EH (cell line): ENCODE measurements at places on chromosomes 11 and 22.

DNA sequence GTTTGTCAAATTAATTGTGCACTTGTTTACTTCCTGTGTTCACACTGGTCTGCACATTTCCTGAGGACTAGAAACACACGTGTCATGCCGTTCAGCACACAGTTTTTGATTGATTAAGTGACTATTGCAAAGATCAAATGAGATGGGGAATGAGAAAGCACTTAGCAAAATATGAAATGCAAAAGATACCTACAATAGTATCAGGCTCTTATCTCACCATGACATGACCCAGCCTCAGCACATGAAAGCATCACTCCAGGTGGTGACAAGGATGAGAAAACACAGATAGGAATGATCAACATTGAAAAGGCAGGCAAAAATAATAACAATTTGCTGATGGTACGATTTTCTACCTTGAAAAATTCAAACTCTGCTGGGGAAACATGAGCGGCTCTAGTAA, 42.1 kb upstream of the TP53I11 start:
- DNase-seq: no peak

- DNase-seq: no peak
Measured at GRCh38 chr11:128156486-128156885, 430.9 kb downstream of the ETS1 start.

- no peak for DNase-seq
Measured at GRCh38 chr11:132639403-132639802, 892.9 kb downstream of the OPCML start.

GRCh38 chr11:98944461-98944860, 76.3 kb upstream of the CNTN5 start:
- DNase-seq: no peak

DNA sequence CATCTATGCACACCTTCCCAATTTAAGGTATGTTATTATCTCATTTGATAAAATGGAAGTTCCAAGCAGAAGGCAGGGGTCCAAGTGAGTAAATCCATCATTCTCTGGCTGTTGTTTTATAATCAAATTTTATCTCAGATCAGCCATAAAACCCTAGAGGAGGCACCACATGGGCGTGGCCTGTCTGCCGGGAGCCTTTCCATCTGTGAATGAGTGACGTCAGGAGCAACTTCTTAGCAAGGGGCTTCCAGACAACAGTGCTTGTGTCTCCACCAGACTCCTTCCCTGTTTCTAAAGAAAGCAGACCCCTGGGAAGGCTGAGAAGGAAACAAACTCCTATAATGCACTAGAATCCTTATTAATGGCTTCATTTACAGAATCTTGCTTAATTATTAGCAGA, 13.5 kb downstream of the SEZ6L start:
- DNase-seq: no peak

- no peak for DNase-seq
Measured at GRCh38 chr22:48205790-48206189, 1443.3 kb downstream of the TBC1D22A start.

GRCh38 chr11:68825571-68825970, 16.1 kb downstream of the CPT1A start:
- DNase-seq: peak; percentile 45

- DNase-seq: no peak
Measured at GRCh38 chr11:14144934-14145333, 182.4 kb downstream of the SPON1 start.

GRCh38 chr11:115927823-115928329, 423.7 kb upstream of the CADM1 start:
- DNase-seq: no peak

DNA sequence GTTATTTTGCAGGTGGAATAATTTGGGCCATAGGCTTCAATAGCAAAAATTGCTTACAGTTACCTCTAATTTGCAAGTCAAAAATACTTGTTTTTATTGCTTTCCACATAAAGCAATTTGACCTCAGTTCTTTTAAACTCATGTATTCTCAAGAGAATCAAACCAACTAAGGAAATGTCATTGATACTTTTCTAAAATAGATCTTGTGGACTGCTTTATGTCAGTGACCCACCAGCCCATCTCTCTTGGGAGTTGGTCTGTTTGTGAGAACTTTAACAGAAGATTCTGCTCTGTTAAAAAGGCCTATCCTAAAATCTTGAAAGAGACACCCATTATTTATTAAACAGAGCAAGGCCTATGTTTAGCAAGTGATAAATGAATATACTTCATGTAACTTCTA, 75.2 kb downstream of the DDIAS start:
- no peak for DNase-seq

DNA sequence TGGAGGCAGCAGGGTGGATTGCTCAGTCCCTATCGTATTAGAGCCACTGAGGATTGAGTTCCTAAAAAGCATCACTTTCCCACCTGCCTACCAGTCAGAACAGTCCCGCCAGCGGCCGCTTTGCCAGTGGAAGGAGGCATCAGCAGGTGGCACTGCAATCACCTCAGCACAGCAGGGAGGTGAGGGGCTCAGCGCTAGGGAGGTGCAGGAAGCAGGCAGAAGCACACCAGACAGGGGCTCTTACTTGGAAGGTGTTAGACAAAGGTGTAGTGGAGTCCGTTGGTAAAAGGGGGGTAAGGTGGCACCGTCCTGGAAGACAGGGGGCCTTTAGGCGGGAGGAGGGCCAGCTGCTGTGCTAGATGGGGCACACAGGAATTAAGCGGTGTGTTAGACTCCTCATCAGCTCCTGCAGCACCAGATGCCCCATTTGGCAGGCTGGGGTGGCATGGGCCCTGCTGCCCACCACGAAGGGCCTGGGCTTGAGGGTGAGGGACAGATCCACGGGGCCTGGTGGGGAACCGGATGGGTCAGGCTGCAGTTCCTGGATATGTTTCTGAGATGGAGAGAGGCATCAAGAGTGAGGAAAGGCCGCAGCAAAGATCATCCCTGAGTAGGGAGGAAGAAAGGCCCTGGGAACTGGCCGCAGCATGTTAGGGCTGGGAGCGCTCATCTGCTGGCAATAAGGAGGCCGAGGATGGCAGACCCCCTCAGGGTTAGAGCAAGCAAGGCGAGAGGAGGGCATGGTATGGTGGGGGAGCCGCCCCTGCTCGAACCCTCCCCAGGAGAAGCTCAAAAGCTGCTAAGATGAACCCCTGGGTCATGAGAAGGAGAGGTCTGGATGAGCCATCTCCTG, 42.5 kb downstream of the C11orf58 start:
- DNase-seq: no peak

DNA sequence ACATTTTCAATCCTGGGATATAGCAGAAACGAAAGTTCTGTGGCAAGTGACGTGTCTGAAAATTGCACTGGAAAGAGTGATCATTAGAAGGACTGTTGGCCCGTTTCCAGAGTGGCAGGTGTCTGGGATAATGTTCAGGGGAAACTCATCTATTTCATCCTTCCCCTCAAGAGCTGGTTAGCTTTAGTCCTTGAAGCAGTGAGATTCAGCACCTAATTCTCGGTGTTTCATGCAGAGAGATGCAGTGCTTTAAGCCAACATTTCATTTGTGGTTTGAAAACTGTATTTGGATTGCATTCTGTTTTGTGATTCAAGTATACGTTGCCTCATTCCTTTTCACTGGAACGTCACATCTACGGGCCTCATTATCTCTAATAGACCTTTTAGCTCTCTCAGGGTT, 205.0 kb upstream of the RAG2 start:
- no peak for DNase-seq

GRCh38 chr11:34487430-34487829, 26.2 kb downstream of the ELF5 start:
- DNase-seq: no peak

- DNase-seq: no peak
Measured at GRCh38 chr11:2769409-2770095, 69.8 kb upstream of the KCNQ1OT1 start.

GRCh38 chr11:82507288-82507687, 226.4 kb downstream of the FAM181B start:
- DNase-seq: no peak

- DNase-seq: no peak
Measured at GRCh38 chr22:27128461-27129085, 471.2 kb downstream of the MIAT start.

DNA sequence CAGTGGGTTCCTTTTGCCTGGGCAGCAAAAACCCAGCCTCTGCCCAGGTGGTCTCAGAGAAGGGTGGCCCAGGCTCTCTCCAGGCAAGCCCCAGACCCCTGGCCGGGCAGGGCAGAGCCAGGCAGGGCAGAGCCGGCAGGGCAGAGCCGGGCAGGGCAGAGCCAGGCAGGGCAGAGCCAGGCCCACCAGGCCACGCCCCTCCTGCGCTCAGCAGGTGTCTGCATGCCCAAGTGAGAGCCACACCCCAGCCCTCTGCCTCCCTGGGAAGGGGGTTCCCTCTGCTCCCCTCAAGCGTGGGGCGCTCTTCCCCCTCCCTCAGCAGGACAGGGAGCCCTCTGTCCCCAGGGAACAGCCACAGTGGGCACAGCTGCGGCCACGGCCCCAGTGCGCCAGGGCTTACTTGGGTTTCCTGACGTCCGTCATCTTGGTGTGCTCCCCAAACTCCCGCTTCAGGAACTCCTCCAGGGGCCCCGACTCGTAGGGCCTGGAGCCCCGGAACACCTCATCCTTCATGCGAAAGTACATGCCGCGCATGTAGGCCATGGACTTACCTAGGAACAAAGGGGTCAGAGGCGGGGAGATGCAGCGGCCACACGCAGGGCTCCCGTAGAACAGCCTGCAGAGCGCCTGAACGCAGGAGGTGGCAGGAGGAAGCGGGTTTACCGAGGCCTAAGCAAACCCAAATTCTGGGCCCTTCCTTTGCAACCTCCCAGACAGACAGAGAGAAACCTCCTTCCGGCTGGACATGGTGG, 10.1 kb upstream of the BAIAP2L2 start:
- DNase-seq: no peak

DNA sequence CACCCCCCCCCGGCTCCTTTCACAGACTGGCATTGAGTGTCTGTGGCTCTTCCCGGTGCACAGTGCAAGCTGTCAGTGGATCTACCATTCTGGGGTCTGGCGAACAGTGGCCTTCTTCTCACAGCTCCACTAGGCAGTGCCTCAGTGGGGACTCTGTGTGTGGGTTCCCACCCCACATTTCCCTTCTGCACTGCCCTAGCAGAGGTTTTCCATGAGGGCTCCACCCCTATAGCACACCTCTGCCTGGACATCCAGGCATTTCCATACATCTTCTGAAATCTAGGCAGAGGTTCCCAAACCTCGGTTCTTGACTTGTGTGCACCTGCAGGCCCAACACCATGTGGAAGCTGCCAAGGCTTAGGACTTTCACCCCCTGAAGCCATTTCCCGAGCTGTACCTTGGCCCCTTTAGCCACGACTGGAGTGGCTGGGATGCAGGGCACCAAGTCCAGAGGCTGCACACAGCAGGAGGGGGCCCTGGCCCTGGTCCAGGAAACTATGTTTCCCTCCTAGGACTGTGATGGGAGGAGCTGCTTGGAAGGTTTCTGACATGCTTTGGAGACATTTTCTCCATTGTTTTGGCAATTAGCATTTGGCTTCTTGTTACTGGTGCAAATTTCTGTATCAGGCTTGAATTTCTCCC, 26.0 kb downstream of the BCL2L13 start:
- DNase-seq: no peak

GRCh38 chr11:127219704-127220103, 219.1 kb upstream of the KIRREL3 start:
- no peak for DNase-seq

DNA sequence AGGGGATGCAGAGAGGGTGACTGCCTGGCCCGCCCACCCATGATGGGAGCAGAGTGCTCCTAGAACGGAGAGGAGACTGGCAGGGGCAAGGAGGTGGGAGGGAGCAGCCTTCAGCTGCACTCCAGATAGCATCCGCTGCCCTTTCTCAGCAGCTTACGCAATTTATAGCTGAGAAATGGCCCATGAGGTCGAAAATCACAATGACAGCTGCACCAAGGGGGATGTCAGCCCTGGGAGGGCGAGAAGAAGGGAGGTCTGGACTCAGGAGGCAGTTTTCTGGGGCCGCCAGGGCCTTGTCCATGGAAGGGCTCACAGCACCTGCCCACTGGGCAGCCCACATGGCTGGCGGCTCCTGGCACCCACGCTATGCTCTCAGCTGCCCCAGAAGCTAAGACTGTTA, 17.6 kb upstream of the MOB2 start:
- DNase-seq: no peak

- DNase-seq: no peak
Measured at GRCh38 chr11:68015467-68015866, 5.3 kb downstream of the ALDH3B1 start.

GRCh38 chr11:102799681-102800340, 1.9 kb upstream of the MMP1 start:
- peak; percentile 84 for DNase-seq

DNA sequence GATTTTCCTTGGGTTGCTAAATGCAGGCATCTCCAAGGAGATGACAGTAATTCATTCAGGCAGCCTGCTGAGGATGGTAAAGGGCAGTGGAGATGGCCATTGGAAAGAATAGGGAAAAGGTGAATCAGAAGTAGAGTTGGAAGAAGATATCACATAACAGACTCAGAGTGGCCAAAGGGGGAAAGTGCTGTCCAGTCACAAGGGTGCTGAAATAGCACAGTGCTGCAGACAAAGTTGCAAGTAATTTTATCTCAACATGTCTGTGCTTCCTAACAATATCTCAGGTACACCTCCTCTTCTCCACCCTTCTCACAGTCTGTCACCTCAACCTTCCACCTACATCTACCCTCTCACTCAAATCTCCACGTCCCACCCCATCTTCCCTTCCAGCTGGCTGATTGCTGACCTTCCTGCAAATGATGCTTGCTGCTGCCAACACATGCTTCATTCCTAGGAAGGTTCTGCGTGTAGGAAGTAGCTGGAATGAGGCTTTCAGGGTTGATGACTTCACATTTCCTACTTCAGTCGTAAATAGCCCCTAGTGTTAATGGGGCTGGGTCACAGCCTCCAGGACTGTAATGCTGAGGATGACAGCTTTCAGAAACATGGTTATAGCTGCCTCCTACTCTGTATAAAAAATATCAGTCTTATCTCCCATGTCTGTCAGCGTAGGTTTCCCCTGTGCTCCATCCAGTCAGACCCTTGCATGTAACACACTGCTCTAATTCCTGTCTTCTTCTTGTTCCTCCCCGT, 123.9 kb downstream of the CTNND1 start:
- peak; percentile 30 for DNase-seq

GRCh38 chr11:126601136-126601535, 245.7 kb downstream of the ST3GAL4 start:
- DNase-seq: no peak

DNA sequence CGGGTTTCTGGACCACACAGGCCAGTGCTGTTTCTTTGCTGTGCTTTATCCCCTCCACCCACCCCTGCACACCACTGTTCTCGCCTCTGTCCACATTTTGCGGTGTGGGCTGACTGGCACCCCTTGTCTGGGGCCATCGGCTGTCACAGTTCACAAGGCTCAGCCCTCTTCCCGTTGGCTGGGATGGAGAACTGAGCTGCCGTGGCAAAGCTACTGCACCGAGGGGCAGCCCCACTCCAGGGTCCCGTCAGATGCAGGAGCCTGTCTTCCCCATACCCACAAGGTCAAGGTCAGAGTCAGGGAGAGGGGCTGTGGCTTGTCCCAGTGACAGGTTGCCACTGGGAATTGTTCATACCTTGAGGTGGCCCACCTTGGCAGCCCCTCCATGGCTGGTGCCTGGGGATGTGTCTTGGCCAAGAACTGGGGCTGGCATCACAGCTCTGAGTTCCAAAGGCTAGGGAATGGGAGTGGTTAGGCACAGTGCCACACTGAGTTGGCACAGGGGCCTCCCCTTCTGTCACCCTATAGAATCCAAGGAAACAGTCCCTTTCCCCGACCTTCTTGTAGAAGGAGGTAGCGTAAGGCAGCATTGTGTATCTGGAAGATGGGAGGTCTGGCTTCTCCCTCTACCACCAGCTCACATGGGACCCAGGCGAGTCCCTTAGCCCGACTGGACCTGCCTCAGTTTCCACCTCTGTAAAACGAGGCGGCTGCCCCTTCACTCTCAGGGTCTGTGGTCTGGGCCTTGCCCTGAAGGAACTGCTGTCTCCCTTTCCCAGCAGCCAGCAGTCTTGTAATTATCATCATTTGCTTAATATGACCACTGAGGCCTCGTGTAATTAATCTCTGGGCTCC, 3.4 kb downstream of the GRK2 start:
- no peak for DNase-seq
